Mesenteric fat pad (tissue), 1 donor: ENCODE measurements at places on chromosomes 1 and 21.

DNA sequence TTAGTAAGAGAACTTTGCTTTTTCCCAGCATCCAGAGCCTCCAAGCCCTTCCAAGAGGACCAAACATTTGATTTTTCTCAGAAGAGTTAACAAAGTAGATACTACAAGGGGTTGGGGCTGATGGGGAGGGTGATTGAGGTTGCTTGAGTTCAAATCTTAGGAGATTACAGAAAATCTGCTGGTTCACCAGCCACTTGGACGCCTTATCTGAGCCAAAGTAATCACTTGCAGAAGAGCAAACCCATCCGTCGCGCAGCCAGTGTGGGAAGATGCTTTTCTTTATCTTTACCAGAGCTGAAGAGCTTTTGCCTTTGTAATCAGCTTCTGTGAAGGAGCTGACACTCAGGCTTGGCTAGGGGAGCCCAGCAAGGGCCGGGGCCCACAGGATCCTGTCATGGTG is 91.9 kb upstream of the CTTNBP2NL start:
- no peak for DNase-seq

DNA sequence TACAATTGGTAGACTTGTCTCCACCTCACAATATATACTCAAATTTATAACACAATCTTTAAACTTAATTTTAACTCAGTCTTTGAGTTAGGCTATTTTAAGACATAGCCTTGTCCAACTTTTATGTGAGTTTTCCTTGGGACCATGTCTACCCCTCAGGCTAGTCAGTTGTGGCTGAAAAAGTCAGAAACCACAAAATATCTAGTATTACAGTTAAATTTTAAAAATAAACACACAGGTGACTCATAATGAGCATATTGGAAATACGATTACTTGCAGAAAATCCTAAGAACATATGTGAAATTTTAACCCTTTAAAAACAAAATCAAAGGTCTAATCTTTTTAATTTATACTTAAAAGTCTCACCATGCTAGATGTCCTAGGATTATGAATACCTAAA is 4.8 kb upstream of the ASB17 start:
- DNase-seq, result no peak

DNA sequence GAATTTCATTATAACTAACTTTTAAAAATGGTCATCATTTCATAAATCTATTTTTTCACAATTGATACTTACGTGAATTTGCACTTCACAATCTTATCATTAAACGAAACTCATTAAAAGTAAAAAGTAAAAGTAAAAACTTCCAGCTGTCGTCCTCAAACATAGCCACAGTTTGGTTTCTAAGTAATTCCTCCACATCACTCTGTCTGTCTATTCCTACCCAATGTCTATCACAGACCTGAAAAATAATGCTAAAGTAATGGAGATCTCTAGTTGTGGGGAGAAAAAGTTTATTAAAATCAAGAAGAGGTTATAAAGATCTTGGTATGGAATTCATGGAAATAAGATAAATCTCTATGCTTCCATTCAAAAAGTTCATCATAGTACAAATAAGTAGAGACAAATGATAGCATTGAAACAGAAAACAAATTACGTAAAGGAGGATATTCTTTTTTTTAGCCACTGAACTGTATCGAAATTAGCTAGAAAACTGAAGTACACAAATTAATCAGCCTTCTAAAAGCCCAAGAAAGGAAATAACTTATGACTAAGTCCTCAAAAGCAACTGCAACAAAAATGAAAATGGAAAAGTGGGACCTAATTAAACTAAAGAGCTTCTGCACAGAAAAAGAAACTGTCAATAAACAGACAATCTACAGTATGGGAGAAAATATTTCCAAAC is 148.6 kb downstream of the TIAM1 start:
- no peak for DNase-seq

GRCh38 chr1:185661971-185662370 is 72.2 kb upstream of the HMCN1 start:
- DNase-seq, result no peak

GRCh38 chr1:40092706-40093639 is 4.1 kb downstream of the PPT1 start:
- no peak for DNase-seq

GRCh38 chr1:241612533-241613477 is 27.4 kb downstream of the CHML start:
- no peak for DNase-seq

- DNase-seq, result no peak
Observed at GRCh38 chr1:226487921-226488320, 60.6 kb upstream of the STUM start.

DNA sequence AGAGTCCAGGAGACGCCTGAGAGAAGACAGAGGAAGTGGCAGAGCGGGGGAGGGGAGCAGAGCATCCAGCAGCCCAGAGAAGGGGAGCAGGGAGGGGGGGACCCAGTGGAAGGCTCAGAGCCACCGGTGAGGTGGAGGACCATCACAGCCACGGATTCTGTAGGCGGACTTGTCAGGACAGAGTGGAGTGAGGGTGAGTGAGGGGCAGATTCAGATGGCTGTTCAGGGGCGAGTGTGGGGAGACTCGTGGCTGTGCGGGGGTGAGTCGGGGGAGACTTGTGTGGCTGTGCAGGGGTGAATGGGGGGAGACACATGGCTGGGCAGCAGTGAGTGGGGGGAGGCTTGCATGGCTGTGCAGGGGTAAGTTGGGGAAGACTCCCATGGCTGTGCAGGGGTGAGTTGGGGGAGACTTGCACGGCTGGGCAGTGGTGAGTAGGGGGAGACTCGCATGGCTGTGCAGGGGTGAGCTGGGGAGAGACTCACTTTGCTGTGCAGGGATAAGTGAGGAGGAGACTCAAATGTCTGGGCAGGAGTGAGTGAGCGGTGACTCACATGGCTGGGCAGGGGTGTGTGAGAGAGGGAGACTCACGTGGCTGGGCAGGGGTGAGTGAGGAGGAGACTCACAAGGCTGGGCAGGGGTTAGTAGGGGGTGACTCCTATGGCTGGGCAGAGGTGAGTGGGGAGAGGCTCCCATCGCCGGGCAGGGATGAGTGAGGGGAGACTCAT is 56.8 kb upstream of the ABCG1 start:
- peak; percentile 35 for DNase-seq

DNA sequence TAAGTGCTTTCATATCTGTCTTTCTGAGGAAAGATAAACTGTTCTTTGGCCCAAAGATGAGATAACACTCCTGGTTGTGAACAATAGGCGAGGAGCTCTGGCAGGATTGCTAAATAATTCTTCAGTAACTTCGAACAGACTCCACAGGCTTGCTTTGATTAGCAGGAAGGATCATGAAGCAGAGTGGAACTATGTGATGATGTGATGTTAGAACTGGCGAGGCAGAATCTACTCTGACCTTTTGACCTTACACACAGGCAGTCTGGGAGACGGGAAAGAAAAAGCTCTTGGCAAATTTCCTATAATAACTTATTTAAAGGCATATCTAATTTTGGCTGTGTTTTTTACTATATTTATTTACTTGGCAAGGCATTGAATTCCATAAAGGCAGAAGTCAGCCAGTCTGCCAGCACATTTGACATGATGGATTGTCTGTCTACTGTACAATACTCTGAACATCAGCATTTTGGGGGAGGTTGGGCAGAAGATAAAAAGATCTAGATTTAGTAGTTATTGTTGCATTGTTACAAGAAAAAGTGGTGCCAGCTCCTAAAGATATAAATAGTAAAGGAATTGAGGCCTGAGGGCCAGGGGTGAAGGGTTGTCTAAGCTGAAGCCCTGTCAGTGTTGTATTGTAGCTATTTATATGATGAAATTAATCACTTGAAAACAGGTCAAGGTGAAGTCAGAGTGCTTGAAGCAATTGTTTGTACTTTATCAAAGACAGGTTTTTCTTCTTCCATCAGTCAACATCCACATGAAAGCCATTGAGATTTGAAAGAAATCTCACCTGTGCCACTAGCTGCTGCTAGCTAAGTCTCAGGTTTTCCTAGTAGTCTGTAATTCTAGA is 708.8 kb downstream of the LTN1 start:
- no peak for DNase-seq

- no peak for DNase-seq
Observed at GRCh38 chr1:74995821-74996220, 138.4 kb upstream of the LHX8 start.

DNA sequence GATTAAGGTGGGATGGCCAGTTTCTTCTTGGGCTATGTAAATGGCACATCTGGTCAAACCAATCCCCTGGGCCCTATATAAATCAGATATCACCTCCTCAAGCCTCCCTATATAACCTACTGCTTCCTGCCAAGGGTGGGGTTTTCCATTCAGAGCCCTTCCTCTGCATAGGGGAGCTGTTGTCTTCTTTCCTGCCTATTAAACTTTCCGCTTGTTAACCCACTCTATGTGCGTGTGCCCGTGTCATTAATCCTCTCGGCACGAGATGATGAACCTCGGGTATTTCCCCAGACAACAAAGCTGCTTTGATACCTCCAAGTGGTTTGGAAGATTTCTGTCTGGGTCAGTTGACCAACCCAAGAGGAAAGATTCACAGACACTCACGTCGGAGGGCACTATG is 19.3 kb upstream of the SERTAD4 start:
- no peak for DNase-seq

DNA sequence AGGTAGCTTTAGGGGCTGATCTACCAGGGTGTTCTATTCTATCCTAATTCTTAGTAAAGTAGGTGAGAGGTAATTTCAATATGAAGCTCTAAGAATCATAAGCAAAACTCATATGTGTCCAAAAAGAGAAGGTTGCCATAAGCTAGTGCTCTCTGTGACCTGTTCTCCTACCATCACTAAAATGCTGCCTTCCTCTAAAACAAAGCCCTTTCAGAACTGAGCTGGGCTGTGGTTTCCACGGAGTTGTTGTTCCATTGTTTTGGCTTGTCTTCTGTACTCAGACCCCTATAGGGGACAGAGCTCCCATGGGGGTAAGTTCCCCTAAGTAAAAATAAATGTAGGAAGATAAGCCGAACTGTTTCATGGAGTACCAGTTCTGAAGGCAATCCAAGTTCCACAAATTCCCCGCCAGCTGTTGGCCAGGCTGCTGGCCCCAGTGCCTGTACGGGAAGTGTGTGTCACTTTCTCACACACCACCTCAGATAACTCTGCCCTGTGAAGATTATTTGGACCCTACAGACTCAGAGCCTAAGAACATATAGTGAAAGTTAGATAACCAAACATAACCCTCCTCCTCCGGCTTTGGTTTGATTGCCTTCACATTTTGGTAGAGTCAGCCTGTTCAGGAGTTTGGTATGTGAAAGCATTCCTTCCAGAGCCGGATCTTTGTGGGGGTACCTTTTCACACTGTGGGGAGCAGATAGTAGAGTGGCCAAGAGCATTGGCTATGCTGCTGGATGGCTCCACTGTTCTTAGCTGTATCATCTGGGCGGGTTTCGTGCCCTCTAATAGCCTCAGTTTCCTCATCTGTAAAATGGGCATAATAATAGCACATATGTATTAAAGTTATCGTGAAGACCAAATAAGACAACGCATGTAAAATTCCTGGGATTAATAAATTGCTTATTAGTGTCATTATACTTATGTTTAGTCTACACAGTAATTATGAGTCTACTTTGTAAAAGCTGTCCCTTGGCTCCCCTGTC is 10.8 kb downstream of the DPT start:
- no peak for DNase-seq

DNA sequence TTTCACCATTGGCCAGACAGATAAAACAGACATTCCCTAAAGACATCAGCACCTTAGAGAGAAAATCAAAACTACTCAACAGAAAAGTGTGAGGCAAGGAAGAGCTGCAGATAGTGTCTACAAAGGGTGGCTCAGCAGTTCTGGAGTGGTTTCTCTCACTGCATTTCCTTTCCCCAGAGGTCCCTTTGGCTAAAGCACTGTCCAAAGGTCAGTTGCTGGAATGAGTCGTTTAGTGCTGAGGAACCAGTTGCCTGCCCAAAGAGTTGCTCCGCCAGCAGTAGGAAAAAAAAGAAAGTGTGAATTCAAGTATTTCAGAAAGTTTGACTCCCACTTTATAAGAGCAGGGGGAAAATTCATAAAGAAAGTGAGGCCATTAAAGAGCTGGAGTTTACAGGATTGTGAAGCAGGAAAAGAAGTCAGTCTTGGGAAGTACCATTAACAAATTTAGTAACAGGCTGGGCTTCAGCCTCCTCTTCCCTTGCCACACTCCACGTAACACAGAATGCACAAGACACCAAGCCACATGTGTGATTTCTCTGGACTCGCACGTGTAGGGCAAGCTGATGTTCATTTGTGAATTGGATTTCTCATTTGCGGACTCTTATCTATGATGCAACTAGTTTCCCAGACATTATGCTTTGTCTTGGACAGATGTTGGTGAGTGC is 122.2 kb downstream of the RUNX1 start:
- no peak for DNase-seq

DNA sequence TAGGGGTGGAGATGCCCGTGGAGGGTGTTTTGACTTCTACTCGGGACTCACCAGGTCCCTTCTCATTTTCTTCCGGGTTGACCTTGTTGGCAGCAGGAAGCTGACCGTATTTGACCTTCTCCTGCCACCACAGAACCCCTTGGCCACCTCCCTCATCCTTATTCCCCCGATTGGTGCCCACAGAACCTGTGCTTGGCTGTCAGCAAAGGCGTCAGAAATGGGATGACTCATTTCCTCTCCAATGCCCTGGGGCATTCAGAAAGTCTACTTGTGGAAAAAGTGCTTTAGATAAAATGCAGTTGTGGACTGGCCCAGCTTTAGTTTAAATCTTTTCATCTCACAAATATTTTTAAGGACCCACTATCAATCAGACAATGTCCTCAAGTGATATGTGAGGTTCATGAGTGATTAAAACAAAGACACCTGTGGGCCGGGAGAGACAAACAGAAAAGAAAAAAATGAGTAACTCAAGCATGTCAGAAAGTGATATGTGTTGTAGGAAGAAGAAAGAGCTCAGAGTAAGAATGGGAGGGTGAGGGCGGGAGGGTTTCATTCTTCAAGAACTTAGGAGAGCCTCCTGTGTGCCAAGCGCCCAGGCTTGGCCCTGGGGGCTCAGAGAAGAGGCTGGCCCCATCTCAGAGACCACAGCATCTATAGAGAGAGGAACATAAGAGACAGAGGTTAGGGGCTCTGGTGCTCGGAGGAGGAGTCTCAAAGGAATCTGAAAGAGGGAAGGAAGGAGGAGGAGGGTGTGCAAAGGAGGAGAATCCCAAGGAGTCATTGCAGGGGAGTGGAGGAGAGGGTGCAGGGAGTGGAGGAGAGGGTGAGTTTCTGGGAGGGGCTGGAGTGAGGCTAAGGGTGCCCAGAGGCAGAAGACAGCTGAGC is 221.6 kb upstream of the VAMP3 start:
- no peak for DNase-seq

GRCh38 chr1:19682257-19682656 is 17.6 kb downstream of the HTR6 start:
- no peak for DNase-seq

GRCh38 chr1:231853588-231854207 is 227.1 kb downstream of the DISC1 start:
- DNase-seq, result no peak

- no peak for DNase-seq
Observed at GRCh38 chr1:229068270-229068987, 202.5 kb upstream of the RAB4A start.
